Activated CD8-positive, alpha-beta memory T cell treated with anti-CD3 and anti-CD28 coated beads, Interleukin-2, amount 50 U/mL, for 4 hours (primary cell): ENCODE measurements at places on chromosomes 6 and 20.

DNA sequence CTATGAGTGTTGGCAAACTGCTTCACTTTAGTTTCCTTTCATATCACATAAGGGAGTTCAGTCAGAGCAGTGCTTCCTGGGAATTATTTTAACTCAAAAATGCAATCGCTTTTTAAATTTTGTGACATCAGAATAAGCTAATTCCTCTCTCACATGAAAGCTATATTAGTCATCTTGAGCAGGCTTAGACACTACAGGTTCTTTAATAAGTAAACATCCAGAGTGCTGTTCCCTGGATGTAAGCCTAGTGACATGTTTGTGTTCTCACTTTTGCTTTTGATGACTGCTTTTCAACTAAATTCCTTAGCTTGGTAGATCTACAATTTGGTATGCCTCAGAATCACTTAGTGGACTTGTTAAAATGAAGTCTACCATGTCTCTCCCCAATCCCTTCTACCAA is 252.7 kb upstream of the POU3F2 start:
- DNase-seq: no peak

DNA sequence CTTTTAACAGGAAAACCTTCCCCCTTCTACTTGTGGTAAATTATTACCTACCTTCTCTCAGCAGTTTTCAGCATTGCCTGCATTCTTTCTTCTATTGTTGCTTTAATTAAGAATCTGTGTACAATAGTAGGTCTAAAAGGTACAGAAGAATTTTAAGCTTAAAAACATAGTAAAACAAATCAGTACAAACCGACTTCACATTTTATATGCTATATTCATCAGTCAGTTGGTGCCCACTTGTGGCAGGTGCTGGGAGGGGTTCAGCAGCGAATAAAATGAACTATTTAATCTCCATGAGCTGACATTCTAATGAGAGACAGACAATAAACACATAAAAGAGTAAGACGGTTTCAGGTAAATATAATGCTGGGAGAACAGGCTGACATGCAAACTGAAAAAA is 73.4 kb upstream of the FBXO30 start:
- peak; percentile 19 for DNase-seq

DNA sequence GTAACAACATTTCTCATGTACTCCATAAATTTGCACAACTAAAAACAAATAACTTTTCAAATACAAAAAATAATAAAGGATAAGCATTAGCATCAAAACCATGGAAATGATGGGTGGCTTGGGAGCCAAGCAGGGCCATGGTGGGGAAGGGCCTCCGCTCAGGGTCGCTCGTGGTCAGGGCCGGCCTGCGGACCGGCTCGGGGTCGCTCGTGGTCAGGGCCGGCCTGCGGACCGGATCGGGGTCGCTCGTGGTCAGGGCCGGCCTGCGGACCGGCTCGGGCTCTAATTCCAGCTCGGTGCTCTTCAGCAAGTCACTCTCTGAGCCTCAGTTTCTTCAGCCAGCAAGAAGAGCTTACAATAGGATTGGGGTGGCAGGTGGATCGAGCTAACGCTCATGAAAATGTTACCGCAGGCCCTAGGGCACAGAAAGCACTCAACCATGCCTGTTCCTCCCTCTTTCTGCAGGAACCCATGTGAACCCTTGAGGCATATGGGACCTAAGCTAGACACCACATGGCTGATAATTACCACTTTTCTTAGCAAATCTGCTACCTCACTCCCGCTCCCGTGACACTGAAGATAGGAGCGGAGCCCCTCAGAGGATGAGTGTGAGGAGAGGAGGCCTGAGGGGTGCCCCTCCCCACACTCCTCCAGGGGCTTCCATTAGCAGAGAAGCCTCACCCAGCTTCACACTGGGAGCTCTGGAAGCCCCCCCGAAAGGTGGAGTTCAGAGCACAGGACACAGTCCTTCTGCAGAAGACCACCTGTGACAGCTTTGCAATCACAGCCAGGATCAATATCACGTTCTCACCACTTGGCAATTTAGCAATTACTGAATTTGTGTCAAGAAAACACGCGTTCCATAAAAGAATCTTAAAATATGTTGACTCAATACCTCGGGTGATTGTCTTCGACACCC is 103.0 kb downstream of the PSMB1 start:
- DNase-seq: no peak

GRCh38 chr6:12848964-12849808 is 132.6 kb downstream of the PHACTR1 start:
- no peak for DNase-seq

DNA sequence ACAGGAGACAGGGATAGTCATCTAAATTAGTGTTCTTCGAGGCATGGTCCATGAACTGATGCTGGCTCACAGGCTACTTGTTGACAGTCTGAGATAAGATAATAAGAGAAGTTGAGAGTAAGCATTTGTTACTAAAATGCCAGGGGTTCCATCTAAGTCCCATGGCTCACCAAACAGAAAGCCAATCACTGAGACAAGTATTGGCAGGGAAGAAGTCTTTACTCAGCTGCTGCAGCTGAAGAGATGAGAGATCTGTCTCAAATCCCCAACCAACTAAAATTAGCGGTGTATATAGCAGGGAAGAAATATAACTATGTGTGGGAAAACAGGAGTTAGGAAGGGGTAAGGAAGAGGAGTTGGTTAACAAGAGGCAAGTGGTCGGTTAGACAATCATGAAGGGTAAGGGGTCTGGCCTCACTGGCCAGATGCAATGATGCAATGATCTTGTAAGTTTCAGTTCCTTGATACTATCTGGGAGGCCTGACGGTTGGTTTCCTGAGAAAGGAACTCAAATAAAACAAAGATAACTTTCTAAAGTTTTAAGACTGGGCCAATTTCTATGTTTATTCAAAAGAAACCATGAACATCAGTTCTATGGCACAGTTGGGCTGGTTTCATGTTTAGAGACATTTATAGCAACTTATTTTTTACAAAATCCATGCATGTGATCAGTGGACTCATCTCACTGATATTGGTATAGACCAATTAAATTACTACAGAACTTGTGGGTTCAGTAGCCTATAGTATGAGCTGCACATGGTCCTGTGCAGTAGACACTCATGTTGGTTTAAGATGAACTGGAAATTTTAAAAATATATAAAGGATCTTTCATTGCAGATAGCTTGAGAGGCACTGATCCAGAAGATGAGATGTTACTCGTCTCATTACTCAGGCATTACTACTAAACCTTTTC is 9.9 kb upstream of the HEBP2 start:
- no peak for DNase-seq

- DNase-seq: no peak
These were observed 58.1 kb upstream of the EPB41L1 start for GRCh38 chr20:36096435-36096834.

DNA sequence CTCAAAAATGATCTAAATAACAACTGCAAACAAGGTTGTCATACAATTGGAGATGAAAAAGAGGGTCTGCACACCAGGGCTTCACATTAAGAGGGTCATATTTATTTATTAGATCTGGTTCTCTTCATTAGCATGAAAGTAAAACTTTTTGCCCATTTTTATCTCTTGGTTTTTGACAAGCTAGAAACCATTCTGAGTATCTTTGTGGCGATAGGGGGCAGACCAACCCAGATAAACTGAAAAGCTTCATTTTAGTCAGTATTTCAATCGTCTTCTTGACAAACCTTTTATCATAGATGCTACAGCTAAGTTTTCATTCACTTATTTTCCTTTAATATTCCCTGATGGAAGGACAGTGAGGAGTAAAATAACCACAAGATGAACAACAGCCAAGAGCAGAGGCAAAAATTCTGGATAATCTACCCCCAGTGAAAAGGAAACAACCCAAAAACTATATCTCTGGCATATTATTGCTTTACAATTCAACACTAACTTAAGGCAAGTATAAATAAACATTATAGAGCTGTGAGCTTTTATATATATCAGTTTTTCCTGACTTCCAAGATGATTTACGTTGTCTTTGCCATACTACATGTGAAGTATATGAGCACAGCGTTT is 45.2 kb downstream of the THEMIS start:
- DNase-seq: peak; percentile 56

GRCh38 chr6:16184129-16184528 is 54.3 kb upstream of the GMPR start:
- no peak for DNase-seq

DNA sequence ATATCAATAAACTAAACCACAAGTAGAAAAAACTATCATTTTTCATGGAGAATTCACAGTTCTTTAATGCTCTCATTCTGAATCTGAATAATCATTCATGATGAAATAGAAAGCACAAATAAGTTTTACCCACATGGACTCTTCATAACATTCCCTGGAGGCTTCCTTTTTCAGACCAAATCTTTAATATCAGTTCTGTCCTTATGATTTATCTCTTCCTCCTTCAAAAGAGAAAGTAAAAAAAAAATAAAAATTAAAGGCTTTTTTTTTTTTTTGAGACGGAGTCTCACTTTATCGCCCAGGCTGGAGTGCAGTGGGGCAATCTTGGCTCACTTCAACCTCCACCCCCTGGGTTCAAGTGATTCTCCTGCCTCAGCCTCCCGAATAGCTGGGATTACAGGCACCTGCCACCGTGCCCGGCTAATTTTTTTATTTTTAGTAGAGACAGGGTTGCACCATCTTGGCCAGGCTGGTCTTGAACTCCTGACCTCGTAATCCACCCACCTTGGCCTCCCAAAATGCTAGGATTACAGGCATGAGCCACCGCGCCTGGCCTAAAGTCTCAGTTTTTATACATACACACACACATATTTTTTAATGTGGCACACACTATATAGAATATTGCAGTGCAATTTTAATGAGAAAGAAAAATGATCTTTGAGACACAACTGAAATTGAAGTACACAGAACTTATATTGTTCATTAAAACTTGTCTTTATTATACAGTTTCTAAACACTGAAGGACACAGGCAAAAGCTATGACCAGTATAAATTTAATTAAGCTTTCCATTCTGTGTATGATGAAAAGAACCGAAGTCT is 31.9 kb upstream of the ZNF217 start:
- DNase-seq: no peak

GRCh38 chr20:7996898-7997297 is 22.7 kb downstream of the TMX4 start:
- DNase-seq: no peak

GRCh38 chr20:38275815-38276550 is 15.4 kb upstream of the KIAA1755 start:
- DNase-seq: no peak

GRCh38 chr20:54668271-54669039 is 193.1 kb downstream of the DOK5 start:
- peak; percentile 18 for DNase-seq

DNA sequence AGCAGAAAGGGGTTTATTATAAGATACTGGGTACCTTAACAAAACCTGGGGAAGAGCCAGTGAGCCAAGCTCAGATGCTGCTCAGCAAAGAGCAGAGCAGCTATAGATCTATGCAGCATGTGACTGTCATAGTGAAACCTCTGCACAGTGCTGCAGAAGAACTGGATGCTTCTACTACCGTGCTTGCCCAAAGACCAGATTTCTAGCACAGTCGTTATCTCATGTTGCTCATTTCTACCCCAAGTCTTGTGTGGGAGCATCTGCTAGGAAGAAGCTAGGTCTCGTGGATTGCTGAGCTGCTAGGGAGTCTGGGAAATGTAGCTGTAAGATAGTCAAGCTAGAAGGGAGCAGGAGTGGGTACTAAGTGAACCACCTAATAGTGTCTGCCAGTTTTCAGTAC is 31.7 kb upstream of the GNRH2 start:
- DNase-seq: no peak

DNA sequence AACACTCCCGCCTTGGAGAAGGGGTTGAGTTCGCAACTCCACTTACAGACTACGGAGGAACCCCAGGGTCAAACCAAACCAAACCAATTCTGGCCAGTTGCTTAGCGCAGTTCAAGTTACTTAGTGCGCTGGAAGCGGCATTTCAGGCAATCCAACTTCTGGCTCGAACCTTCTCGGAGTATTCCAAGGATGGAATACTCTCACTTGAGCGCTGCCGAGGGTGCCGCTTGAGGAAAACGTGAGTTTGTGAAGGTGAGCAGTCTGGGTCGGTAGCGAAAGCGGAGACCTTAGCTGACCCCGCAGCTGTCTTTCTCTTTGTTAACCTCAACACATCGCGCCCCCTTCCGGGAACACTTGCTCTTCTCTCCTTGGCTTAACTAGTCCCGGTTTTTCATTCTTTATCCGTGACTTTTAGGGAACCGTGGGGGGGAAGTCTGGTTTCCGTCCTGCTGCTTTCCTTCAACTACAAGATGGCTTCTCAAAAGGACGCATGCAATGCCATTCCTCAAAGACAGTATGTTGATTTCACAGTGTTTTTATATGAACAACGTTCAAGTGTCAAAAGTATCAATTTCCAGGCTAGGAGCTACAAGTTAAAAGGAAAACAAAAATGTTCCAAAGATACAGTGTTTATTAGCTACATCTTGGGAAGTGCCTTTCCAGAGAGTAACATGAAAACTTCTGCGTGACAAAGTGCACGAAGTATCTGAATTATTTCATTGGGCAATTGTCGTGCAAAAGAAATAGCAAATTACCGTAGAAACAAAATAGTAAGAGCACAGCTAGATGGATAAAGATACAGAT is 741 bp upstream of the PNISR start:
- DNase-seq: peak; percentile 64

GRCh38 chr6:18488004-18488403 is 100.9 kb downstream of the RNF144B start:
- no peak for DNase-seq

GRCh38 chr6:30555816-30556065 is 548 bp downstream of the GNL1 start:
- no peak for DNase-seq

- DNase-seq: no peak
These were observed 22.9 kb upstream of the TMEM30A start for GRCh38 chr6:75307364-75308004.

DNA sequence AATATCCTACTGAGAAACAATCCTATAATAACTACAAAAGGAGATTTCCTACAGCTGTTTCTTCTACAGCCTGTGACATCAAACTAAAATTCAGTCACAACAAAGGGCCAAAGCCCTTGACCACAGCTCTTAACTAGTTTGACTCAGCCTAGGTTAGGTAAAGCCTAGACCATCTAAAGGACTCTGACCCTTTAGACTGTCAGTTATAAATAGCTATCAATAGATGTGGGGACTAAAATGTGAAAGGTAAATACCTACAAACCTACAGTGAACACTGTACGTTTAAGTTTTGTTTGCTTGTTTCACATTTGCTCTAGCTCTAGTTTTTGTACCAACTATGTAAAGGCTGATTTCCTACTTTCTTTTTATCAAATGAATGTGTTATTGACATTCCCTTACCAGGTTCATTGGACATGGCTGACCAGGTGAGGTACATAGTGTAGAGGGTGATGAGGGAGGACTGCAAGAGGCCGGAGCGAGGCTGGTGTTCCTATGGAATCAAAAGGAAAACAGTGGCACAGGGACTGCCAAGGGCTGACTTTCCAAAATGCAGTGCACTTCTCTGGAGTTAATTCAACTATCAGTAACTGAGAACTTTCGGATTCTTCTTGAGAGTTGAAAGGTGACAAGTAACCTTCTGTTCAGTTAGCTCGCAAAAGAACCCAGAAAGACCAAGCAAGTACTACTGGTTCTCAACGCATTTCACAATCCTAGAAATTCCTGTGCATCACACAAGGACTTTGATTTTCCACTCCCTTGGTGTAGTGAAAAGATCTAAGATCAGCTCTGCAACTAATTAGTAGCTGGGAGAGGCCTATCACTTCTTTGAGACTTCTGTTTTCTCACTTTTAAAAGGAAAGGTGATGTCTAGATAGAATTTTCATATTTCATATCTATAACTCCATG is 17.2 kb downstream of the SERINC3 start:
- no peak for DNase-seq
